ENCODE measurements at places on chromosomes 16 and 17. TPM values are rescaled to one million over a fixed set of nuclear protein-coding genes. Genes with fewer than 3 reads are reported as not detected.

DNA sequence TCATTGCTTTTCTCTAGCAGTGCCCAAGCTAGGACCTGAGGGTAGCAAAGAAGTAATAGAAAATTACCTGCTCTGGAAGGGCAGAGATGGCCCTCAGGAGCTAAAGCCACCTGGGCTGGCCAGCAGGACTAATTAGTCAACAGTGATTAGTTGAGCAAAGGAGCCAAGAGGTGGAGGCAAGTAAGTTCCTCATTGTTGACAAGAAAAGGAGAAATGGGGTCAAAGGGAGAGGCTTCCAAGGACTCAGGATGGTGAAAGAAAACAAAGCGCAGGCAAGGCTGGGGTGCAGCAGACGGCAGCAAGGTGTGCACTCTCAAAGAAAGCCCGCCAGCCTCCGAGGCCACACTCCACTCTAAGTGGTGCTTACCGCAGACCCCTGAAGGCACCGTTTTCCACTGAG is 44.6 kb downstream of the CMTM4 start:
- DNase-seq: no peak

GRCh38 chr16:68242926-68243858 is 2.0 kb upstream of the PLA2G15 start:
- DNase-seq: no peak

Gene TMEM220
- total RNA-seq: 1.9 TPM

Gene ITGA2B
- total RNA-seq: 0.60 TPM

DNA sequence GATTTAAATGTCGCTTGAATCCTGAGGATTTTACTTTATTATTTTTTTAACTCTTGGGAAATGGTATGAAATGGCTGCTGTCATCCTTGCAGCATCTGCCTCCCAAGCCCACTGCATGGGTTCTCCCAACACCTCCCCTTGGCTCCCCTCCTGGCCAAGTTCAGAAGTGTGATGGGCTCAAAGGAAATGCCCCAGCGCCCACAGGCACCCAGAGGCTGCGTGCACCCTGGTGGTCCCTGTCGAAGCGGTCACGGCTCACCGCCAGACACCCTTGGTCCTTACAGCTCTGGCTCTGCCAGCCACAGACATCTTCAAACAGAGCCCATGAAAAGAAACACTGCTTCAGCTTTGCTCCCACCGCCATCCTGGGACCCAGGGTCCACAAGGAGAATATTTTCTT is 334.7 kb downstream of the SOX9 start:
- no peak for DNase-seq

Gene WWOX
- total RNA-seq: 10.6 TPM

DNA sequence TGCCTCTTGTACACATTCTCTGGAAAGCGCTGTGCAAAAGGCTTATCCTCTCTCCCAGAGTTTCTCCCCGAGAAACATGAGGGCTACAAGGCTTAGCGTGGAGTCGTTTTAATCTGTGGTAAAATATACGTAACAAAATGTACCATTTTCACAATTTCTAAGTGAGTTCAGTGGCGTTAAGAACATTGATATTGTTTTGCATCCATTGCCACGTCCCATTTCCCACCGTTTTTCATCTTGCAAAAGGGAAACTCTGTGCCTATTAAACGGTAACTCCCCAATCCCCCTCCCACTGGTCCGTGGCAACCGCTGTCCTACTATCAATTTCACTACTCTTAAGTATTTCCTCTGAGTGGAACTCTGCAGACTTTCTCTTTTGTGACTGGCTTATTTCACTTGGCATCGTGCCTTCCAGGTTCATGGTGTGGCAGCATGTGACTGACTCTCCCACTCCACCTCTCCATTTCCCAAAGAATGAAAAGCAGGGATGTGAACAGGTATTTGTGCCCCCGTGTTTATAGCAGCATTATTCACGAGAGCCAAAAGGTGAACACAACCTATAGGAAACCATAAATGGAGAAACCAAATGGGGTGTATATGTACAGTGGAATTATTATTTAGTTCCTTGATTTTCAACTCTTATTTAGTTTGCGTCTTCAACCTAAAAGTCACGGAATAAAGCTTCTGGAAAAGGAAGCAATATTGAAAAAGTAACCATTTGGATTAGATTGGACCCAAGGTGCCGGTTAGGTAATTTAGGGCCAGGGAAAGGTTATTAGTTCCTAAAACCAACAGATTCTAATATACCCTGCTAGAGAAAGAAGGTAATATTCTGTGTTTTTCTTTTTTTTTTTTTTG is 1.1 kb upstream of the USP32 start:
- DNase-seq: peak; percentile 84

DNA sequence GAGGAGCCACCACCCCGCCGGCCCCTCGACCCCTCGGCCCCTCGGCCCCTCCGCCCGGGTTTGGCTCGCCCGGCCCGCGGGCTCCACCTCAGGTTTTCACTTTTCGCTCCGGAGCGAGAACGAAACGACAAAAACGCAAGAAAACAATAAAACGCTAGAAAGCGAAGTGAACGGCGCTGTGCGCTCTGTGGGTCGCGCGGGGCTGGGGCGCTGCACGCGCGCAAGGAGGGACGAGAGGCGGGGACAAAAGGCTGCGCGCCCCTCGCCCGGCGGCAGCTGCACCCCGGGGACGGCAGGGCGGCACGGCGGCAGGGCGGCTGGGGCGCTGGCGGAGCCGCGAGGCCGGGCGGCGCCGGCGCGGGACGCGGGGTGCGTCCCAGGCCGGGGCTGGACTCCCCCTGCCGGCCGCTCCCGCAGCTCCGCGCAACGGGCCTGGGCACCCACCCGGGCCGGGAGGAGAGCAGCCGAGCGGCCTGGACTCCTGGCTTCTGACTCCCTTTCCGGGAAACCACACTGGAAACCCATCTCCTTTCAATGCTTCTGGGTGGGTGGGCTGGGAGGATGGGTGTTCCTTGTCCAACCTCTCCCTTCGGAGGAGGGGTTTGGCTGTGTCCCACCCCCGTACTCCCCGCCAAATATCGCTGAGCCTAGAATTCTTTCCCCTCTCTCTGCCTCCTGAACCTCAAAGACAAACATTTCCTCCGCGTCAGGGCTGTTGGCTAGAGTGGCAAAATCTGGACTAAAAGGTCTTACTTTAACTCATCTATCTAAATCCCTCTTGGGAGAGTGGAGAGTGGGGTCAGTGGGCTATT is 9.9 kb downstream of the TBX2 start:
- no peak for DNase-seq

DNA sequence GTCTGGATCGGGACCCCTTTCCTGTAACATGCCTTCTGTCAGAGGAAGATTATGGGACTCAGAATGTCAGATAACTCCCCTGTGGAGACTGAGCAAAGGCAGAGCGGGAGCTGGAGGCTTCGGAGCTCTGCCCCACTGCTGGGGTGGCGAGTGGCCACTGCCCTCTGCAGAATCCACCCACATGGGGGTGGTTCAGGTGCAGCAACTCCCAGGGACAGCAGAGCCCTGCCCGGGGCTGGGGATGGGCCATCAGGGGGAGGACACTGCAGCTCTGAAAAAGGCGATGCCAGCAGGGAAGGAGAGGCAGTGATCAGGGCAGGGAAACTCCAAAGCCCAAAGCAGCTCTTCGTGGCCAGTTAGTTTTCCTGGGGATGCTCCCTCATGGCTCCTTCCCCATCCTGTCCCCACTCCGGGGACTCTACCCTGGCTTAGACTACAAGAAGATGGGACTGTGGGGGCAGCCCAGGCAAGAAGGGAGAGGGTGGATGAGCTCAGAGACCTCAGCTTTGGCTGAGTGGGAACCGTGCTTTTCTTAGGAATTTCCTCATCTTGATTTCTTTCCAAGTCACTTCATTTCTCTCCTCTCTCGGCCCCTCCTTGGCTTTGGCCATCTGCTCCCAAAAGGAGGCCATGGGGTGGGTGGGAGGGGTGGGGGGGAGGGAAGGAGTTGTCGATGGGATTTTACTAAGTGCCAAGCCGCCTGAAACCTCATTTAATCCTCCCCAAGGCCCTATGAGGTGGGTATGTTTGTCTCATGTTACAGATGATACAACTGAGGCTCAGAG is 4.0 kb downstream of the CA4 start:
- no peak for DNase-seq

Gene STAT5A
- 25.7 TPM for total RNA-seq

DNA sequence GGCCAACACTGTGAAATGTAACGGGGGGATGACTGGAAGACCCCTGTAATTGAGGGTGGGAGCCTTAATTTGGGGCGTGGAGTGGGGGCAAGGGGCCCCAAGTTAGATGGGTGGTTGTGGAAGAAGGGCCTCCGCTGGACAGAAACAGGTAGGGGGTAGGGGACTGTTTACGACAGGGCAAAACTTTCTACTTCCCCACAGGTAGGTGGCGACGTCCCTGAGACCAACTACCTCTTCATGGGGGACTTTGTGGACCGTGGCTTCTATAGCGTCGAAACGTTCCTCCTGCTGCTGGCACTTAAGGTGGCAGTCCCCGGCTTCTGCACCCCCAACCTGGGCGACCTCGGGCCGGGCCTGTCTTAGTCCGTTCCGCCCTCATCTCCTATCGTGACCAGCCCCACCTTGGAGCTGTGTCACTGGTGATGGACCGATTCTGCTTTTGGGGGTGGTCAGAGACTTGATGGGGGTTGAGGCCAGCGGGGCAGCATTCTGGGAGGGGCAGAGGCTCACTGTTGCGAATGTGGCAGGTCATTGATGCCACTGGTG is 6.8 kb downstream of the PPP4C start:
- DNase-seq: no peak

GRCh38 chr16:48168075-48168474 is 12.3 kb upstream of the ABCC12 start:
- DNase-seq: no peak

DNA sequence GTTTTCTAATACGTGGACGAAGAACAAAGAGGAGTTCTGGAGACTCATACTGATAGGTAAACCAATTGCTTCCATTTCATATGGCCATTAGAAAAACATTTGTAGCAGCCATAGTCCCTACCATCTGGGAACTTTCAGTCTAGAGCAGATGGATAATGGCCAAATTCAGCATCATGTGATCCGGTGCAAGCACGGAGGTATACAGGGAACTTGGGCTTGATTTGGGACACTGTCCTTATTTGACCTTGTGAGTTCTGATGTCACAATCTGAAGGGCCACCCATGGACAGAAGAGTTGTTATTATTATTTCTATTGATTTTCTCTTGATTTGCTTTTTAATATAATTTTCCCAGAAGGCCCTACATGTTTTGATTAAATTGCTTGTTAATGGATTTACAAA is 154.6 kb upstream of the ZNF267 start:
- no peak for DNase-seq

- DNase-seq: peak; percentile 74
Observed at GRCh38 chr16:31664683-31665482, 137.2 kb downstream of the AHSP start.

DNA sequence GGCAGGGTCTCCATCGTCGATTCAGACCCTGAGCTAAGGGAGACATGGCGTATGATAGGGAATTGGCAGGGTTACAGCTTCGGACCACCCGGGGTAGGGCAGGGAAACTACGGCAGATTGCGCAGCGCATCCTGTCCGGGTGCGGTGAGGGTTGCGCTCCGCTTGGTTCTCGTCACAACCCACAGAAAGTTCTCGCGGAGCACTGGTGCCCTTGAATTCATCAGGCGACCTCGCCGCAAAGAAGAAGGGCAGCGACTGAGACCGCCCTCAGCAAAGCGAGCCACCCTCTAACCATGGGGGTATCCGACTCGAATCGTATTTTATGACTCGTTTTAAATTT is 1.2 kb downstream of the HS3ST3B1 start:
- no peak for DNase-seq

GRCh38 chr16:81675662-81676061 is 103.4 kb upstream of the PLCG2 start:
- no peak for DNase-seq

DNA sequence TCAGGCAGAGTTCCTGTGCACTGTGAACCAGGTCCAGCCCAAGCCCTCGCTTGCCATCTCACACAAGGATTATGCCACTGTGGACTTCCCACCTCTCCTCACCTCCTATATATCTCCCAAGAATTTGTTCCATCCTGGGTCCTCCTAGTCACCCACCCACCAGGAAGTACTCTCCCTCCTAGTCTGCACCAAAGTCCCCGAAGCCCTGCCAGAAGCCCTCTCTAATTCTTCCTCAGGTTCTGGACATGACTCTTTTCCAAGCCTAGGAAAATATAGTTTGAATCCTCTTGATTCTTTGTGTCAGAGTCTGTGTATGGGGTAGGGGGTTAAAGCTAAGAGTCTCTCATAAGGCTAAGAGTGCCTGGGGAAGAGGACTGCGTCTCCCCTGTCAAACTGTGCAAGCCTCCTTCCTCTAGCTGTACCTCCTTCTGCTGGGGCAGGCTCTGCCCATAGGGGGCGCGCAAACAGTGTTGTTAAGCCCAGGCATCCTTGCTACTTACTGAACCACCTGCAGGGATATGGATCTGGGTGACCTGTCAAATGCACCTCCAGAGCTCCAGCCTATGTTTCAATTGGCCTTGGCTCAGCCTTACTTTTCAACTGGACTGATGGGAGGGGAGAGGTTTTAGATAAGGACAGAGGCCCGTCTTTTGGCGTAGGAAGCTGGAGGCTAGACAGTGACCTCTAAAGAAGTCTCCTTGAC is 16.6 kb upstream of the DLX4 start:
- DNase-seq: peak; percentile 56

DNA sequence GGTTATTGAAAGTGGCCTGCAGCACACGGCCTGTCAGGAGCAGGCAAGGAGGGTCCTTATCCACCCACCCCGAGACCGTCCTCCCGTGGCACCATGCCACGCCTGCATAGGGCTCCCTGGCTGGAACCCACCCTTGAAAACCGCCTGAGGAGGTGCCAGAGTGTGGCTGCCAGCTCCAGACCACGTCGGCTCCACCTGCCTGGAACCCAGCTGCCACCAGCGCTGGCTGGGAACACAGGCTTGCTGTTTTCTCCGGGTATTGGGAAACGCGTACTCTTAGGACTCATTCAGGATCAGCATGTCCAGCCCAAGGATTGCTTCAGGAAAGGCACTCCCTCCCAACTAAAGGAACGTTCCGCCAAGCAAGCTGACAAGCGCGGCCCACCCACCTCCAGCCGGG is 6.7 kb downstream of the ARL16 start:
- no peak for DNase-seq

Gene SLX4
- total RNA-seq: 1.6 TPM

GRCh38 chr16:50683689-50684374 is 2.7 kb upstream of the SNX20 start:
- DNase-seq: no peak

Gene BAIAP3
- total RNA-seq: 2.1 TPM

Gene SLC9A5
- 0.60 TPM for total RNA-seq

Gene ORMDL3
- 55.2 TPM for total RNA-seq

DNA sequence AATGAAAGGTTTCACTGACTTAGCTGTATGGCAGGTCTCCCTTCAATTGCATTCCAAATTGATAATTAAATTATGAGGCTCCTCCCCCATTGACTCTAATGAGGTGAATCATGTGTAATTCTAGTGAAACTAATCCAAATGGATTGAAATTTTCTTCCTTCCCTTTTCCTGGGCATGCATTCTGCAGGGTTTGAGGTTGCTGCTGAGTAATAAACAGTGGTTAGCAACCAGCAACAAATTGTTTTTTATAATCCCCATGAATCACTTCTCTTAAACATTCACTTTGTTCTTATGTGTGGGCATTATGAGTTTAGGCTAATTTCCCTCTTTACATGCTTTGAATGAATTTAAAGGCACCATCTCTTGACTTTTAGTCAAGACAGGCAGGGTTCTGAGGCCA is 43.4 kb downstream of the MYOCD start:
- DNase-seq: no peak

GRCh38 chr17:55845385-55845784 is 94.5 kb downstream of the PCTP start:
- no peak for DNase-seq

Gene KIF18B
- total RNA-seq: 0.15 TPM

- DNase-seq: no peak
Observed at GRCh38 chr17:56158344-56158743, 5.1 kb downstream of the ANKFN1 start.
